ENCODE measurements at places on chromosomes 12 and 14.

- DNase-seq = no peak
Observed at GRCh38 chr14:68655021-68655831, 137.6 kb downstream of the ZFP36L1 start.

- no peak for DNase-seq
Observed at GRCh38 chr14:100762089-100762515, 35.4 kb downstream of the DLK1 start.

GRCh38 chr14:22598896-22599244 is 770 bp downstream of the ABHD4 start:
- DNase-seq = peak; percentile 39

DNA sequence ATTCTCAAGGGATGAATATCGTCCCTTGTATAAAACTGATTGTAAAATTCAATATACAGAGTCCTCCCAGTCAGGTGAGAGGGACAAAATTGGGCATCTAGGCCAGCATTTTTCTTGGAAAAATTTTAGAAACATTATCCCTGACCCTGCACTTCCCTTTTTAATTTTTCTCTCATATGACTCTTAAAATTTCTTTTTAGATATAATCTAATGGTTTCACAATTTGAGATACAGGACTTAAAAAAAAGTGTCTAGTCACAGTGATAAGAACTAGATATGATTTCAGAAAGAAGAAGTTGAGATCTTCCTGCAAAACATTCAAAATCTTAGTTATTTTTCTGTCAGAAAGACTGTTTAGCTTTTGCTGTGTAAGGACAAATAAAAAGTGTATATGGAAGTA is 270.8 kb upstream of the PPFIA2 start:
- DNase-seq = no peak

- no peak for DNase-seq
Observed at GRCh38 chr14:94379291-94380224, 8.8 kb downstream of the SERPINA1 start.

- DNase-seq = no peak
Observed at GRCh38 chr12:79725987-79726386, 35.2 kb upstream of the PAWR start.
